ENCODE measurements at places on chromosomes 5 and 9. TPM values are rescaled to one million over a fixed set of nuclear protein-coding genes. Genes with fewer than 3 reads are reported as not detected.

The MAN2A1 gene
- total RNA-seq = 64.3 TPM

The PRDM12 gene
- total RNA-seq = not detected

The NUTM2F gene
- total RNA-seq = not detected

The ENTREP1 gene
- total RNA-seq = not detected

The FAM81B gene
- total RNA-seq = not detected

The LHX3 gene
- total RNA-seq = not detected

The KIF20A gene
- total RNA-seq = 8.8 TPM

The CAVIN4 gene
- total RNA-seq = 1.1 TPM

The BARHL1 gene
- not detected for total RNA-seq

All from smooth muscle cell of bladder (primary cell).